Hematopoietic multipotent progenitor cell (in vitro differentiated cells): ENCODE measurements at places on chromosomes 13 and 19. TPM values are rescaled to one million over a fixed set of nuclear protein-coding genes. Genes with fewer than 3 reads are reported as not detected.

PRX gene
- total RNA-seq: 2.2 TPM

GRCh38 chr19:291006-291521 is at the start of gene PLPP2:
Gene PLPP2 (minus strand): TSS chr19:291403. CDS start chr19:291336, 67 bp downstream.
- no peak for DNase-seq

DNA sequence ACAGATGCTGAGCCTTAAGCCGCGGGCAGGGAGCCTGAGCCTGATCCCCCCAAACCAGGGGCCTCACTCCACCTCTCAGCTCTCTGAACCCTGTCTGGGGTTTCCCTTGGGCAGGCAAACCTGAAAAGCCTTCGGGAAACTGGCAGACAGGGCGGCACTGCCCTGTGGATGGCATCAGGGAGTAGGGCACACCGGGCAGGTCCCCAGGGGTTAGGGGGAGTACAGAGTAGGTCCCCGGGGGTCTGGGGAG is 9.7 kb downstream of the MKNK2 start:
- no peak for DNase-seq

DNA sequence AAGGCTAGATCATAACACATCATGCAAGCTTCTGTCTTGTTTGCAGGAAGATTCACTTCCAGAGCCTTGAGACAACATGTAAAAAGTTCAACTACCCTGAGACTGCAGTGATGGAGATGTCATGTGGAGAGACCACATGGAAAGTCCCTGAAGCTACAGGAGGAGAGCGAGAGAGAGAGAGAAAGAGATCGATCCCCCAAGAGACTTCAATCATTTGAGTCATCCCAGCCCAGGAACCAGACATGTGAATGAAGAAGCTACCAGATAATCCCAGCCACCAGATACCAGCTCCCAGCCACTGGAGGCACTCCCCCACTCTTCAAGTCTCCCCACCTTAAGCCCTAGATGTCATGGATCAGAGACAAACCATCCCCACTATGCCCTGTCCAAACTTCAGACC is 10.7 kb upstream of the EVI5L start:
- DNase-seq: no peak

- DNase-seq: no peak
These were observed 66.3 kb downstream of the MAP4K1 start for GRCh38 chr19:38551450-38551813.
